ENCODE measurements at places on chromosomes 12 and 14.

- DNase-seq, result no peak
Observed at GRCh38 chr12:128056136-128056801, 210.7 kb upstream of the TMEM132C start.

- no peak for DNase-seq
Observed at GRCh38 chr14:72186523-72186922, 254.3 kb downstream of the RGS6 start.

DNA sequence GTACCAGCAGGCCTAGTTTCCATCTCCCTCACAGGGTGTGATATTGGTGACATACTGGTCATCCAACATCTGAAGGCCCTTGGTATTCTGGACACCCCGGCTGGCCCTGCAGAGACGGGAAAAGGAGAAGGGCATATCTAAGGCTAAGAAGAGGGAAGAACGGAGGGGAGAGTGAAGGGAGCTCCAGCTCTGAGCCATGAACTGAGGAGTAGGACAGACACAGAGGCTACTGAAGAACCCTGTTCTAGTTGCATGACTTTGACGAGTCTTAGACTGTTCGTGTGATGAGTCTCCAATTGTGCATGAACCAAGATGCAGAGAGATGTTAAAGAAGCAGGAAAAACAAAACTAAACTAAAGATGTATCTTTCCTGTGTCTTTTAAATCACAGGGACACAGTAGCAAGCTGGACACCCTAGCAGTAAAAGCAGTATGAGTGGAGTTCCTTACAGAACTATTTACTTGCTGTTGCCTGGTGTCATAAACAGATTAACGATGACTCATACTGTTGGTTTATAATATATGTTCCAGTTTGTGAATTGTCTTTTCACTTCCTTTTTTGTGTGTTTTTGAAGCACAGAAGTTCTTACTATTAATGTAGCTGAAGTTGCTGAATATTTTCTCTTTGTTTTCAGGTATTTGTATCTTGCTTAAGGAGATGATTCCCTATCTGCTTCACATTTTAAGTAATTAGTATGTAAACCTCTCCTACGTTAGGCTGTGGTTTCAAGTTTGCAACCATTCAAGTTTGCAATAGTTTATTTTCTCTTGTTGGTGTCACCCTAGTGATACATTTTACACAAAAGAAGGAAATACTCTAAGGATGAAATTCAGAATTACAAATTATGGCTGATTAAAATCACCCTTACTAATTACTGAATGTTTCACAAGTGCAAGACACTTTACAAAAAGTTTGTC lies 15.7 kb downstream of the FAR2 start:
- peak; percentile 31 for DNase-seq

DNA sequence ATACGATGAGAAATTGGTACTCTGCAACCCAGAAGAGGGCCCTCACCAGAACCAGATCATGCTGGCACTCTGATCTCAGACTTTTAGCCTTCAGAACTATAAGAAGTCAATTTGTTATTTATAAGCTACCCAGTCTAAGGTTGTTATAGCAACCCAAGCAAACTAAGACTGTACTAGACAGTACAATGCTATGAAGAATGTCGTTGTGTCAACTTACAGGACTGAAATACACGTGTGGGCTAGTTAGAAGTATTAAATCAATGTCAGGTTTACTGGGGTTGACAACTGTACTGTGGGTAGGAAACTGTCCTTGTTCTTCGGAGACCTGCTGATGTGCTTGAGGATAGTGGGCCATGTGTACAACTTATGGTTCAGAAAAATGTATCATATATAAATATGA lies 19.7 kb downstream of the DUSP16 start:
- no peak for DNase-seq

DNA sequence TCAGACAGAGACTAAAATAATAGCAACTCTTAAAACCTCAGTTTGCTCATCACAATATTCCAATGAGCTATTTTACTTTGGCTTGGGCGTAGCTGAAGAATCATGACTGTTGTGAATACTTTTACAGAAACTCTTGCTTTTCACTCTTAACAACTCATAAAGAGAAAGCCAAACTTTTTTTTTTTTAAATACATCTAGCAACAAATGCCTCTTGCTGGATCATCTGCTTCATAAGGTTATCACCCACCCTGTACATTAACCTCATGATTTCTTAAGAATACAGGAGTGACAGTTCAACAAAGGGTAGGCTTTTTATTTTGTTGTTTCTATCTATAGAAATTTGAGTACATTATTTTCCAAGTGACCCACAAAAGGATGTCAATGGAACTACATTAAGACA lies 307.4 kb upstream of the DDHD1 start:
- DNase-seq, result no peak

- DNase-seq, result no peak
Observed at GRCh38 chr12:128178565-128178964, 88.4 kb upstream of the TMEM132C start.

DNA sequence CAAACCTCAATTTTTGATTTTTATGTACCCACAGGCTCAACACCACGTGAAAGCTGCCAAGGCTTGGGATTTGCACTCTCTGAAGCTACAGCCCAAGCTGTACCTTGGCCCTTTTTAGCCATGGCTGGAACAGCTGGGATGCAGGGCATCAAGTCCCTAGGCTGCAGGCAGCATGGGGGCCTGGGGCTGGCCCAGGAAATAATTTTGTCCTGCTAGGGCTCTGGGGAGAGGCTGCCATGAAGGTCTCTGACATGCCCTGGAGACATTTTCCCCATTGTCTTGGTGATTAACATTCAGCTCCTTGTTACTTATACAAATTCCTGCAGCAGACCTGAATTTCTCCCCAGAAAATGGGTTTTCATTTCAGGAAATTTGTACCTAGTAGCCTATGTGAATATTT lies 103.7 kb downstream of the SCAF11 start:
- DNase-seq, result no peak

GRCh38 chr12:52151153-52151836 lies 40.5 kb downstream of the KRT80 start:
- DNase-seq, result no peak

DNA sequence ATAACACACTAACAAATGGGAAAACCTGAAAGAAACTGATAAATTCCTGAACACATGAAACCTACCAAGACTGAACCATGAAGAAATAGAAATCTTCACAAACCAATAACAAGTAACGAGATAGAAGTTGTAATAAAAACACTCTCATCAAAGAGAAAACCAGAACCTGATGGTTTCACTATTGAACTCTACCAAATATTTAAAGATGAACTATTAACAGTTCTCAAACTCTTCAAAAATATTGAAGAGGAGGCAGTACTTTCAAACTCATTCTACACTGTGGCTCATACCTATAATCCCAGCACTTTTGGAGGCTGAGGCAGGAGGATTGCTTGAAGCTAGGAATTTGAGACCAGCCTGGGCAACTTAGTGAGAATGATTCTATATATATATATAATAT lies 48.4 kb upstream of the TMTC2 start:
- no peak for DNase-seq

GRCh38 chr14:99784508-99784907 lies 8.7 kb upstream of the EML1 start:
- no peak for DNase-seq

- DNase-seq, result no peak
Observed at GRCh38 chr14:50676814-50677516, 8.9 kb upstream of the SAV1 start.

- no peak for DNase-seq
Observed at GRCh38 chr12:103331643-103332042, 164.1 kb downstream of the C12orf42 start.

All from kidney glomerular epithelial cell (primary cell).